Activated CD4-positive, alpha-beta memory T cell treated with anti-CD3 and anti-CD28 coated beads for 36 hours (primary cell): ENCODE measurements at places on chromosomes 4 and X. TPM values are rescaled to one million over a fixed set of nuclear protein-coding genes. Genes with fewer than 3 reads are reported as not detected.

GRCh38 chr4:139715746-139716391, 50.2 kb downstream of the MGST2 start:
- DNase-seq: no peak

- DNase-seq: no peak
Observed at GRCh38 chr4:187414716-187415115, 580.9 kb upstream of the ZFP42 start.

GRCh38 chr4:166165829-166166420, 292.9 kb downstream of the TLL1 start:
- DNase-seq: no peak

DNA sequence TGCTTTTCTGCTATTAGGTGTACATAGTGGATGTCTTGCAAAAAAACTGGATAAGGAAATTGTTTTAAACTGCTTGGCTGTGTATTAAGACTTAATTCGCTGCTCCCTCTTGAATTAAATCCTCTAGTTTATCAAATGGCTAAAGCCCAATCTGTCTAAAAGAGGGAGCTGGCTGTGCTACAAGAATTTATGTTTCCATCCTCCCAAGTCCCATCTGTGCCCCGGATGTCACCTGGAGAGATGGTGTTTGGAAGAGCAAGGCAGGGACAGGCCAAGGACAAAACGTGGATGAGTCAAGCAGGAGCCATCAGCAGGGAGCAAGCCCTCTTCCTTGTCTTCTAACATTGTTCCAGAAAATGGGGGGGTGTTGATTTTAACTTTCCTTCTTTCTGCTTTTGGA, 171.3 kb upstream of the LCORL start:
- DNase-seq: no peak

Gene GAGE12C
- not detected for total RNA-seq

Gene SSX7
- total RNA-seq: not detected

Gene SYN1
- total RNA-seq: 1.3 TPM

Gene CT55
- total RNA-seq: not detected

DNA sequence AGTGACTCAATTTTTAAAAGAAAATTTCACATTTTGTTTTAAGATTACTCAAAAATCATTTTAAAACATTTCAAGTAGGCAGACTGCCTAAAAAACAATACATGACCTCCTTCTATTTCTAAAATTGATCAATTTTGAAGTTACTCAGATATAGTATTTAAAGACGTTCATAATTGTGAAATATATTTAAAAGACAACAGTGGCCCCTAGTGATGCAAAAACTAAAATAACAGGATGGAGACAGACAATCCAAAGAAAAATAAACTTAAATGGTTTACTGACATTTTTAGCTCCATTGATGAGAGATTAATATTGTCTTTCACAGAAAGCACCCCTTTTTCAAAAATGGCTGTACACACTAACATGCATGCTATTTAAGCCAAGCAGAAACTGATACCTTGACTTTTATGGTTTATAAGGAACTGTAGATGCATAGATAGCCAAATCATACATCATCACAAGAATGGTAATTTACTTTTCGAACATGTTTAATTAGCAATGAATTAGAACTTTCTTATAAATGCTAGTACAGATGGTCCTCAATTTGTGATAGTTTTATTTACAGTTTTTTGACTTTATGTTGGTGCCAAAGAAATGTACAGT, 69.8 kb upstream of the FAT4 start:
- no peak for DNase-seq

DNA sequence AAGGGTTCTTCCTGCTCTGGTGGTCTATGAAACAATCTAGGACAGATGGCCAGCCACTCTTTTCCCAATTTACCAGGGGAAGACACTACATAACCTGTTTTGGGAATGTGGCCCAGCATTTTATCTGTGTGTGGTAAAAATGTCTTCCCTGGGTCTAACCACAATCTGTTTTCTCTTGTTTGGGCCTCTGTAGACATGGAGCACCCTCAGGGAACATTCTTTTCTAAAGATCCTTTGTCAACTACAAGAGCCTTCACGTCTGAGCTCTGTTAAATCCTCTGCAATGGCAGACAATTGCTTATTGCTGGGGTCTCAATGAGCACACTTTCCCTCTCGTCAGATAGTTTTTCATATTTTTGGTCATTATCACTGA, 35.5 kb downstream of the PLAC1 start:
- DNase-seq: no peak

DNA sequence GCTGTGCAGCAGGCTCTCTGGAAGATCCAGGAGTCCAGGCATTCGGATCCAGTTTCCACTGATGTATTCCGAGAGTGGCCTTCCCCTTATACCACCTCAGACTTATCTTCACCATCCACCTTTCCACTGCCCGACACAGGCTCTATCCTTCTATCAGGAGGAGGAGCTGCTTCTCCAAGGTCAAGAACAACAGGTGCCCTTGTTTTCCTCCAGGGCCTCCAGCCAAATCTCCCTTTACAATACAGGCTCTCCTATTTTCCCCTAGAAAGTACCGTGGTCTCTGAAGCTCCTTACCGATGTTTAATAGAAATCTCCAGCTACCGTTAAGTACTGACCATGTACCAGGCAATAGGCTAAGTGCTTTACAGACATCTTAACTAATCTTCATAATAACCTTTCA, 61.3 kb downstream of the AFAP1 start:
- no peak for DNase-seq

Gene SERTM2
- not detected for total RNA-seq

GRCh38 chr4:15958562-15958961, 4.4 kb downstream of the FGFBP2 start:
- peak; percentile 18 for DNase-seq

- no peak for DNase-seq
Observed at GRCh38 chrX:19727887-19728648, 159.3 kb downstream of the SH3KBP1 start.

Gene UGT8
- 0.53 TPM for total RNA-seq

Gene KDM6A
- 20.9 TPM for total RNA-seq

Gene HNRNPDL
- 264 TPM for total RNA-seq

GRCh38 chr4:111115881-111116280, 493.0 kb upstream of the PITX2 start:
- DNase-seq: no peak

Gene CTAG1B
- not detected for total RNA-seq

DNA sequence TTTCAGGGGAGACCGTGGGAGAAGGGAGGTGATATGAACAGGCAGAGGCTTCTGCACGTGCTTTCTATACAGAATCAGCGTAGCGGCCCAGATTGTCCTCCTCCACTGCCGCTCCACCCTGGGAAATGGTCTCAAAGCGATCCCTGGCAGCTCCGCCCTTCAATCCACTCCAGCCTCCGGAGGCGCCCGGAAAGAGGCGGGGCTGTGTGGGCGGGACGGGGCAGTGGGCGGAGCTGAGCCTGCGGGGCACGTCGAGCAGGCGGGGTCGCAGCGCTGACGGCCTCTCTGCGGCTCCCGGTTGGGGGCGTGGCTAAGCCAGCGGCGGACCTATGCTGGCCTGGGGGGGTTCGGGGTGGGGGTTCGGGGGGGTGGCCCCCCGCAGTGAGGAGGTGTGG, 210 bp upstream of the SMIM10L2A start:
- DNase-seq: peak; percentile 91

- DNase-seq: no peak
Observed at GRCh38 chrX:72042852-72043248, 88.9 kb downstream of the RTL5 start.

DNA sequence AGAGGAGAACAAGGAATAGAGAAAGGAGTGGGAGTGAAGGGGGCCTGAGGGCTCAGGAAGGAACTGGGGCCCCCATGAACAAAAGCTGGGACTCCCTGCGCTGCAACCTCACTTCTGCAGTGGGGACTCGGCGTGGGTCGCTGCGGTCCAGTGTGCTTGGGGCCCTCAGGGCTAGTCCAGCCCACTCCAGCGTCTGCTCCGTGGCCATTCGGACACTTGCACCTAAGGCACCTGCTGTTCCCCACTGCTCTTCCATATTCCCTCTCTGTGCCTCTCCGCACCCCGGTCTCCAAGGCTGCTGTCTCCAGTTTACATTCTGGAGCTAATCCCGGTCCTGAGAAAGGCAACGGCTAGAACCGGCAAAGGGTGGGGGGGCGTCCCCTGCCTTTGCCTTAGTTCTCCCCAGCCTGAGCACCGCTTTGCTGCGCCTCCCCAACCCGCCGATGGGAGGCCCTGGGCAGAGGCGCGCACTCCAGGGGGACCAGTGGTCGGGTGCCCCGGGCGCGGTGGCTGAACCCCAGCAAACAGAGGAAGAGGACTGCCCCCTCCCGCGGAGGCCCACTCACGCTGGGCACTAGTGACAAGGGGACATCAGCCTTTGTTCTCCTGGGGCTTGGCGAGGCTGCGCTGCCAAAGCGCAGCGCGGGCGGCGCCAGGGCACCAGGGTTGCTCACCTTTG, 327.7 kb upstream of the F9 start:
- no peak for DNase-seq

Gene TBCK
- 20.2 TPM for total RNA-seq

DNA sequence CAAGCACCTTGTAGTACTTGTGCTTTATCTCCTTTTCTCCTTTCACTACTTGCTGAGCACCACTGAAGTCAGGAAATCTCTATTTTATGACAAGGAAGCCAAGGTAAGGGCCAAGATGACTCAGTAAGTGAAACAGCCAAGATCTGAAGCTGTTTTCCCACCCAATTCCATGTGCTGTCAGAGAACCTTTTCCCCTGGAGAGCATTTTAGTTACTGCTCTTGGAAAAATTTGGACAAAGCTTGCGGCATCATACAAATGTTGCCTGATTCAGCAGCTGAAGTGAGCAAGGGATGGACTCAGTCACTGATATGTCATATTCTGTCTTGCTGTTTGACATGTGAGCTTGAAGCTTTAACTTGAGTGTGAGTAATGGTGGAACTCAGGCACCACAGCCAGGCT, 391.4 kb downstream of the RAB28 start:
- DNase-seq: no peak

DNA sequence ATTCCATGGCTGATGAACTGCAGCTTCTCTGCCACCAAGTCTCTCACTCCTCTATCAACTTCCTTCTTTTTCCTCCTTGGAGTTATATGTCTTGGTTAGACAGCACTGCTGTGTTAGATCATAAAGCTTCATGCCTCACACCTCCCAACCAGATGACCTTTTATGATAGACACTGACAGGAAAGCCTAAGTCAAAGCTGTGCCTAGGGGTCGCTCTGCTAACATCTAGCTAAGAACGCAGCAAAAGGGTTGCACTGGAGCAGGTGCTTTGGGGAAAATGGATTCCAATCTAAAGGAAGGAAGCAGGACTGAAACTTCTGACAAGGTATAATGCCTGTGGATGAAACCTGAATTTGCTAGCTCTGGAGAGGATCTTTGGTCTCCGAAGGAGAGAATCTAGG, 509.7 kb downstream of the SMARCA1 start:
- DNase-seq: no peak

- no peak for DNase-seq
Observed at GRCh38 chrX:137748827-137749226, 182.9 kb downstream of the ZIC3 start.

DNA sequence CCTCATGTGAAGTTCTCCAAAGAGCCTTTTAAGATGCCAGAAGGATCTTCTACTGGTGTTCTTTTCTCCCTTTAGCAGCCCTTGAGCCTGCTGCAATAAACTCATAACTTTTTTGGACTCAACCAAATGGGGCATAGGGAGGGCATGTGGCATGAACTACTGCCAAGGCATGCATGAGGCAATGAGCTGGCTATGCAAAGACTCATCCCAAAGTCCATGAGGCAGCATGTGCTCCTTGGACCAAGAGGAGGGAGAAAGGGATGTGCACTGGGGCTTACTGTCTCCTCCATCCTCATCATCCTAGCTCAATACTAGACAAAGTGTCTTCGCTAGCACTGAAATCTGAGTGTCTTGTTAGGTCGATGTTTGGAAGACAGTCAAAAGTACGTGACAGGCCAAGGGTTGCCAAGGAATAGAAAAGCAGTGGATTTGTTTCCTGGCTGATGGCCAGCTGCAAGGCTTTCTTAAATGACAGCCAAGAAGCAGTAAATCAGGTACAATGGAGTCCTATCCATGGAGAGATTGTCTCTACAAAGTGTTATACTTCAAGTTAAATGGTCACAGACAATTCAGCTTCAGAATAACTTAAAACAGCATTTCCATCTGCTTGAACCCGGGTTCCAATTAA, 44.5 kb upstream of the ATXN3L start:
- DNase-seq: no peak

DNA sequence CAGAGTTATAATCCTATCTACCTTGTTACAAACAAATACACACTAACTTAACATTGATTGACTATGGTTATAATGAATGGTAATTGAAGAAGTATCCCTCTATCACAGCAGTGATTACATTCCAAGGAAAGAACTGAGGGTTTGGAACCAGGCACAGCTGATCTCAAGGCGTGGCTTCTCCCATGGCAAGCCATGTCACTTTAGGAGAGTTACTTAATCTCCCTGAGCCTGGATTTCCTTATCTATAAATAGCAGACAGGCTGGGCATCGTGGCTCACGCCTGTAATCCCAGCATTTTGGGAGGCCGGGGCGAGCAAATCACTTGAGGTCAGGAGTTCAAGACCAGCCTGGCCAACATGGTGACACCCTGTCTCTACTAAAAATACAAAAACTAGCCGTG, 25.6 kb downstream of the SORBS2 start:
- no peak for DNase-seq

DNA sequence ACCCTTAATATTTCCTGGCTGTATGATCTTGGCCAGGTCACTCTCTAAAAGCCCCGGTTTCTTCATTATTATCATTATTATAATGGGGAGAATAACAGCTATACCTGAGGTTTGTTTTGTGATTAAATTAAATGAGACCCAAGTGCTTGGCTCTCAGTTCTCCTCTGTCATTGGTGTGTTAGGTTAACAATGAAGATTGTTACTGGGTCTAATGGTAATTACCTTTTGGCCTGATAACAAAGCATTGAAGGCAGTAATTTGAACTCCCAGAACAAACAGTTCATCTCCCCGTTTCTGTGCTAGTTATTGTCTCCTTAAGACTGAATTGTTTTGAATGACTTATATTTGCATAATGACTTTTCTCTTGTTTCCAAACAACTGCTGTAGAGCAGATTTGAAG, 6.8 kb upstream of the ANAPC4 start:
- no peak for DNase-seq

DNA sequence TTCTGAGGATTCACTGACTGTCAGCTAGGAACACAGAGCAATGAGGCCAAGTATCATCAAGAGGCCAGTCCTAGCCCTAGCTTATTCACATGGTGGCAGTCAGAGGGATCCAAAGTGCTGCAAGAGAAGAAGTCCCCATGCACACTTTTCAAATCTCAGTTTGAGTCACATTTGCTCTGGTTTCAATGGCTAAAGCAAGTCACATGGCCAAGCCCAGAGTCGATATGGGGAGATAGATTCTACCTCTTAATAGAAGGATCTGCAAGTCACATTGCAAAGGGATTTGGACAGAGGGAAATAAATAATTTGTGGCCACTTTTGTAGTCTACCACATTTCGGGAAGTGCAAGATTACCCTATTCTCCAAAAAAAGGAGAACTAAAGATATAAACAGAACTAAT, 3.7 kb upstream of the LCORL start:
- no peak for DNase-seq

Gene ADAM29
- not detected for total RNA-seq

DNA sequence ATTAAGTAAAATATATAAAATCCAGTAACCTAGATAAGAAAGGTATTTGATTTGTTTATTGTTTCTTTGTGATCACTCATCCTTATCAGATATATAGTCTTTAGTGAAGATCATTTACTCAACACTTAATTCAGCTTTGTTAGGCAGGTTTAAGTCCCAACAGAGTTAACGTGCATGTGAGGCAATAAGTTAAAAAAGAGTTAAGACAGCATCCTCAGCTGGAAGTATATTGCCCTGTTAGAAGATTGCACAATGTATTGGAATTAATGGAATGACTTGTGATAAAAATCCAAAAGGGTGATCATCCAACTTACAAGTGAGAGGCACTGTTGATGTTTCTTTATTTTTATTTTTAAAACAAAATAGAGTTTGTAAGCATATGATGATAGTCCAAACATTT, 1162.1 kb downstream of the RAPGEF2 start:
- no peak for DNase-seq

GRCh38 chr4:6422105-6422504, 50.3 kb downstream of the PPP2R2C start:
- no peak for DNase-seq
